ENCODE measurements at places on chromosomes 11 and 22.

- no peak for DNase-seq
These were observed 654 bp downstream of the TMEM86A start for GRCh38 chr11:18699269-18699596.

GRCh38 chr22:49553076-49553475 is 274.6 kb downstream of the BRD1 start:
- DNase-seq = no peak

DNA sequence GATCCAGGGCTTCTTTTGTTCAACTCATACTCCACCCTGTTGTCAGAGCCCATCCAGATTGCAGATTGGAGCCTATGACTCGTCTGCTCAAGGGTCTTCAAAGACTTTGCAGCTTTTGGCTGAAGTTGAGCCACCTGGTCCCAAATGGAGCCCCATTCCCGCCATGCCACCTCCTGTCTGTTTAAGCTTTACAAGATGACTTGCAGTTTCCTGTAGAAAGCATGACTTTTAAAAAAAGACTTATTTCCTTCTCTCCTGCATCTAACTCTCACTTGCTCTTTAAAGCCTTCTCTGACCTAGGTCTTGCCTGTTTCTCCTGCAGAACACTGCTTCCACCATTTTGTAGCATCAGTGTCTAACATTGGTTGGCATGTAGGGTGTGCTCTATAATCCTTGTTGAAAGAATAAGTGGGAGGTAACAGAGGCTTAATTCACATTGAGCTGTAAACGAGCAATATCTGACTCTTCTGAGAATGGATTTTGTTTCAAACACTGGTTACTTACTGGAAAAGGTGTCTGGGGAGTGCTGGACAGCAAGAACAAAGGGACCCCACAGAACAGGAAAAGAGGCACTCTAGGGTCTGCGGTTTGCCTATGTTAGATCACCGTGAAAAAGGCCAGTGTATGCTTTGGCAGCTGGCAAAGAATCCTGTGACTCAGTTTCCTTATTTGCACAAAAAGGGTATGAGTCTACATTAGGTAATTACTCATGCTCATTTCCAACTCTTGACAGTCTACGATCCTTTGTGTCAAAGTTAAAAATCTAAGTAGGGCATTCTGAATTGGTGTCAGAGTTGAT is 30.3 kb downstream of the NF2 start:
- DNase-seq = peak; percentile 22

DNA sequence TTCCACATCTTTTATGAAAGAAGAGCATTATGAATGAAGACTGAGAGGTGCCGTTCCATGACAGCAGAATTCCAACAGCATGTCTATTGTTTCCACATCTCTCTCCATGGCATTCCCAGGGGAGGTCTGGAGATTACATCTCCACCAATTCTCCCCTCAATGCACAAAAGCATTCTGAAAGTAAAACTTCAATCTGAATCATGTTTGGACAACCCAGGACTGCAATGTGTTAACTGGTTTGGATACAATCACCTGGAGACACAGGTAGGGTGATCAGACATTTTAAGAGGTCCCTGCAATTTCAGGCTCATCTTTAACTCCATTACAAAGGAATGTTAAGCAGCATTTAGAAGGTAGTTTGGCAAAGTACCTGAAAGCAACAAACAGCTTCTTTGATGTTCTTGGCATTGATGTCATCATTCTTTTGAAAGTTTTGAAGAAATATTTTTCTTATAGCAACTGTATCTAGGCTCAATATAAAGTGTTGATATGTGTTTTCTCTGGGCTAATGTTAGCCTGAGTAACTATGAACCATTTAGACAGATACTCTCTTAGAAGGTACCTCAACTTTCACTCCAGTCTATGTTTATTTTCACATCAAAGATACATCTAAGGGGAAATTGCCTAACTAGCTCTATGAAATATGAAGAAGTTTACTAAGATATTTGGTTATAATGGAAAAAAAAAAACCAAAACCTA is 181.4 kb upstream of the MTMR2 start:
- peak; percentile 78 for DNase-seq

- peak; percentile 85 for DNase-seq
These were observed 38.2 kb upstream of the PAMR1 start for GRCh38 chr11:35563484-35564244.

DNA sequence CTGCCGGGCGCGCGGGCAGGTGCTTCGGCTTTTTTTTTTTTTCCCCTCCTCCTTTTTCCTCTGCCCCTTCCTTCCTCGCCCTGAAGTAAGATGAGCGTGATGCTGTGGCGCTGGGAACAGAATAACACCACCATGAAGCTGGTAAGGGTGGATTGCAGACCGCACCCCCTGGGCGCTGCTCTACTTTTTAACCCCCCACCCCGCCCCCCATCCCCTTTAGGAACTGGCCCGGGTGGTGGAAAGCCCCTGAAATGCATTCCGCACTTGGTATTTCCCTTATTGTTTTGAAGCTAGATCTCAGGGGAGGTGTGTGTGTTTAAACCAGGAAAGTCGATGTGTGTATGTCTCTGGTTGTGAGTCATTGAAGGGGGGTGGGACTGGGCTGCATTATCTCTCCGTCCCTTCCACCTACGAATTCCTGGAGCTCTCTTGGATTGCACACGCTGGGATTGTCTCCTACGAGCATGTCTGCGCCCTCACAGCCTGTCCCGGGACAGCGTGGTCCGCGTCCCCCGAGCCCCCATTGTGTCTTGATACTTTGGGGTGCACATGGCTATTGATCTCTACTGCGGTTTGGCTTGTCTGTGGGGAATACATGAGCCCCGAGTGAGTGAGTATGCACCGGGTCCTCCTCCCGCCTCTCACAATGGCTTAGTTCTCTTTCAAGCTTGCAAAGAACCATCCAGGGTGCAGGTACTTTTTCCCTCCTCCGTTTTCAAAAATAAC is 64.9 kb downstream of the NAV2 start:
- peak; percentile 81 for DNase-seq

DNA sequence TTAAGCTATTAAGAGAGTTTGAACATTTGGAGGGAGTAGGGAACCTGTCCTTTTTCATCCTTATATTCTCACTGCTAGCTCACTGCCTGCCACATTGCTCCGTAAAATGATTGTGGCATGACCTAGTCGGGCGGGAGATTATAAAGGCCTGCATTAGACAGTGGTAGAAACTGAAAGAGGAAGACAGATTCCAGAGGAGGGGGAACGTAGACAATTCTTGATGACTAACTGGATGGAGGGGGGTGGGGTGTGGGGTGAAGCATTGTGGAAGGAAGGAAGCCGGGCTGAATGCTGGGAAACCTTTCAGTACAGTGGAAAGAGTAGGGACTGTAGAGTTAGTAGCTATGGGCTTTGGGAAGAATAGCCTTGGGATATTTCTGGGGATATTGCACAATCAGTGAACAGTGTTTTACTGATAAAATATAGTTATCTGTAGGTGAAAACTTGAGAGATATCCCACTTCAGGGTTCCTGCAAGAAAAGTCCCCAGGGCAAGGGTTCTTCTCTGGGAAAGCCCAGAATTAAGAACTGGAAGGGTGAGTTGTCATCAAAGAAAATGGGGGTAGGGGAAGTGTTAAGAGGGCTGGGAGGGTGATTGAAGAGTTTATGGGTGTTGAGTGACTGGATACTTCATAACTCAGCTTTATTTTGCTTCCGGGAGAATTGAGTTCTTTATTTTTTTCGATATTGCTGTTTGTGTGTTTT is 2.1 kb downstream of the MED15 start:
- peak; percentile 97 for DNase-seq

DNA sequence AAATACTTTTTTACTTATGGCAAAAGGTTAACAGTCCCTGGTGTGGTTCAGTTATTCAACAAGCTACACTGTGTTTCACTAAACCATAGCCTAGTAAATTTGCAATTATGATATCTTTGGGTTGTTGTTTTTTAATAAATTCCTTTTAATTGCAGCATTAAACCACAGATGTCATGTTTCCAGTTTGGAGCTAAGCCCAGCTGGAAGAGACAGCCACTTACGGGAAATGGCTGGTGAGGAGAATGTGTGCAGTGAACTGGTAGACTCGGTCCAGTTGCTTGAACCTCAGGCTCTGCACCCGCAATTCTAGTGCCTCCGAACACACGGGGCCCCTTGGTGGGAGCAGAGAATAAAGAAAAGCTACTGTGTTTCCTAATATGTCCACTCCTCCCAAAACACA is 70.8 kb downstream of the WNT11 start:
- DNase-seq = no peak

DNA sequence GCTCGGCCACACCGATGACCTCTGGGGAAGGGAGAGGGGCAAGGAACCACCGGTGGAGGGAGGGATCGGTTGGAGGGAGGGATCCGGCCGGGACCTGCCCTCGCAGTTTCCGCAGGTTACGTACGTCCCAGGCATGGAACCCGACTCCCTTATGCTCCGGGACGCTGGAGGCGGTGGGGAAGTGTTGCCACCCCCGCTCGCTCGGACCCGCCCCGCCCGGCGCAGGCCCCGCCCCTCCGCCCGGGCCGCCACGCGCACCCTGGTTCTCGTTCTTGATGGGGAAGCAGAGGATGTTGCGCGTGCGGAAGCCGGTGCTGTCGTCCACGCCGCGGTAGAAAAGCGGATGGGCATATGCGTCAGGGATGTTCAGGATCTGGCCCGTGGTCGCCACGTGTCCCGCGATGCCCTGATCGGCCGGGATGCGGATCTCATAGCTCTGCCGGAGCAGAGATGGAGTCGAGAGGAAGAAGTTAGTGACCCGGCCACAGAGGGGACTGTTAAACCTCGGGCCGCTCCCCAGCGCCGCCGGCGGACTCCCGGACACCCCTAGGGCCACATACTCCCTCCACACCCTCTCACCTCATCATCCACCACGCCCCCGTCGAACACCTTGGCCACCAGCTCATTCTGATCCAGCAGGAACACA is 89.8 kb downstream of the PDE2A start:
- DNase-seq = no peak

GRCh38 chr22:22926370-22927195 is 39.0 kb downstream of the IGLL5 start:
- DNase-seq = no peak
